ENCODE measurements at places on chromosomes 7 and 10. TPM values are rescaled to one million over a fixed set of nuclear protein-coding genes. Genes with fewer than 3 reads are reported as not detected.

GRCh38 chr10:13003004-13003403 is 1.5 kb upstream of the CCDC3 start:
- H3K36me3 ChIP-seq = no peaks in the 10 kb centered on the region
- H3K4me1 ChIP-seq = no peaks in the 10 kb centered on the region
- no peak overlapping the region for H3K4me3 ChIP-seq
- no peak overlapping the region for H3K27ac ChIP-seq
- H3K27me3 ChIP-seq = peaks cover 7% of the 10 kb centered on the region
- no peak for DNase-seq

GRCh38 chr7:50855526-50855925 is 72.8 kb upstream of the GRB10 start:
- no peaks in the 10 kb centered on the region for H3K36me3 ChIP-seq
- DNase-seq = no peak

GRCh38 chr10:4514445-4515108 is 311.4 kb upstream of the AKR1E2 start:
- H3K4me3 ChIP-seq = no peak overlapping the region
- H3K27me3 ChIP-seq = no peaks in the 10 kb centered on the region
- H3K36me3 ChIP-seq = no peaks in the 10 kb centered on the region
- H3K4me1 ChIP-seq = peaks cover 6% of the 10 kb centered on the region
- no peak overlapping the region for H3K27ac ChIP-seq

DNA sequence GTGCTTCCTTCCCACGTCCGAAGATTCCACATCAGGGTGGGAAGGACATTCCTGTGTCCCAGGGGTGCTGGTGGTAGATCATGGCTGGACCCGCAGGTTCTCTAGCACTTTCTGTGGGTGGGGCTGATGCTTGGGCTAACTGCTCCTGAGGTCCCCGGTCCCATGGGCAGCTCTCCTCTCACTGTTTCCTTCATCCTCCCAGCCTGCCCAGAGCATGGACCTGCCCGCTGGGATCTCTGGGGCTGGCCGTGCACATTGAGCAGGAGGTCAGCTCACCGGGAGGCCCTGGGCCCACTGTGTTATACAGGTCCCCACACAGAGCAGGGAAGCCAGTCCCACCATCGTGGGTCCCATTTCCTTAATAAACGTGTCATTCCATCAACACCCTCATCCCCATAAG is 502.3 kb downstream of the TCERG1L start:
- no peak overlapping the region for H3K4me3 ChIP-seq
- no peaks in the 10 kb centered on the region for H3K36me3 ChIP-seq
- no peaks in the 10 kb centered on the region for H3K27me3 ChIP-seq
- H3K27ac ChIP-seq = no peak overlapping the region

The OR6B1 gene
- total RNA-seq = not detected

- no peaks in the 10 kb centered on the region for H3K36me3 ChIP-seq
- H3K4me1 ChIP-seq = no peaks in the 10 kb centered on the region
- no peak overlapping the region for H3K4me3 ChIP-seq
- no peaks in the 10 kb centered on the region for H3K27me3 ChIP-seq
- H3K27ac ChIP-seq = no peak overlapping the region
Observed at GRCh38 chr10:34074051-34074450, 739.6 kb upstream of the NRP1 start.

DNA sequence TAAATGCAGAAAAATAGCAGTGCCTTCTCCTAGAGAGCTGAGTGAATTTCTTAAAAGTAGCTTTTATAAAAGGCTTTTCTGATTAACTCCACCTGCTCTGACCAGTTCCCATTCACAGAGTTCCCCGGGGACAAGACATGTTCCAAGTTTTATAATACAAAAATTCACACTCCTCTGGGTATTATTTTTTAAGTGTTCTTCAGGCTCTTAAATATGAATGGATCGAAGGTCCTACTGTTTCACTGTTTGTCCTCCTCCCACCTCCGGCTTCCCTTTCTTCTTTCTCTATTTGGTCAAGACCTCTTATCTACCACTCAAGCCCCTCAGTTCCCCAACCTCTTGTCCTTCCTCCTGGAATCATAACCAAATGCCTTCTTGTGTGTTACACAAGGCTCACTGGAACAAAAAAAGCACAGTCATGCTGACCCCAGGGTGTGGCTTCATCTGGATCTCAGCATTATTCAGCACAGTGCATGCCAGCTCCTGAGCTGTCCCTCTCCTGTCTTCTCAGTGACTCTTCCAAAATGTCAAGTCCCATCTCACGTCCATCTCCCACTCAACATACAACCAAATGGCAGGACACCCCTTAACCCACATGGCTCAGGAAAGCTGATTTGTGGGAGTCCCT is 222.4 kb downstream of the SORCS1 start:
- no peak for DNase-seq
- no peaks in the 10 kb centered on the region for H3K4me1 ChIP-seq
- no peaks in the 10 kb centered on the region for H3K27me3 ChIP-seq
- no peaks in the 10 kb centered on the region for H3K36me3 ChIP-seq
- no peak overlapping the region for H3K27ac ChIP-seq
- no peak overlapping the region for H3K4me3 ChIP-seq
